ENCODE measurements at places on chromosomes 3 and 15.

DNA sequence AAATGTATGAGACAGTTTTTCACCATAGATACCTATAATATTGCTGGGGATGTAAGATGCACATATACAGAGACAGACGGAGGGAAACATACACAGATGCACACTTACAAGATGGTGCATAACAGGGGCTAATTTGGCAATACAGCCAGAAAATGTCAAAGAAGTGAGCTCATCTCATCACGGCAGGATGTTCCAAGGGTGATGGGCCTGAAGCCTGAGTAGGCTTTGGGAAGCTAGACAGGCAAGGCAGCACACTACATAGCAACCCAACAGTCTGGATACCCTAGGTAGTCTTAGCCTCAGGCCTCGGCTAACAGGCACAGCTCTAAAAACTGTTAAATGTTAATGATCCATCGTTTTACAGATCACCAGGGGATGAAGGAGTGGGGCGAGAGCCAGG is 148.5 kb downstream of the OSBPL10 start:
- DNase-seq = no peak

DNA sequence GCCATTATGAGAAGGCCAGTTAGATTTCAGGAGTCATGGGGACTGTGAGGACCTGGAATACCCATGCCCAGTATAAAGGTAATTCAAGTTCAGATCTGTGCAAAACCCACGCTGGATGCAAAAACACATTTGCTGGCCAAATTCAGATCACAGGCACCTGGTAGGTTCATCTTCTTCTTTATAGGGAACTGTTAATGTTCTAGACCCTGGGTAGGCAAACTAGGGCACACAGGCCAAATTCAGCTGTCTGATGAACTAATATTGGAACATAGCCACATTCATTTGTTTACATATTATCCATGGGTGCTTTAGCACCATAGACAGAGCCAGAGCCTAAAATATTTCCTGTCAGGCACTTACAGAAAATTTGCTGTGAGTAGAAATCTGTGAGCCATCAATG is 241.4 kb downstream of the PTPRG start:
- no peak for DNase-seq

GRCh38 chr3:52440249-52440551 is 4.7 kb downstream of the SEMA3G start:
- no peak for DNase-seq

DNA sequence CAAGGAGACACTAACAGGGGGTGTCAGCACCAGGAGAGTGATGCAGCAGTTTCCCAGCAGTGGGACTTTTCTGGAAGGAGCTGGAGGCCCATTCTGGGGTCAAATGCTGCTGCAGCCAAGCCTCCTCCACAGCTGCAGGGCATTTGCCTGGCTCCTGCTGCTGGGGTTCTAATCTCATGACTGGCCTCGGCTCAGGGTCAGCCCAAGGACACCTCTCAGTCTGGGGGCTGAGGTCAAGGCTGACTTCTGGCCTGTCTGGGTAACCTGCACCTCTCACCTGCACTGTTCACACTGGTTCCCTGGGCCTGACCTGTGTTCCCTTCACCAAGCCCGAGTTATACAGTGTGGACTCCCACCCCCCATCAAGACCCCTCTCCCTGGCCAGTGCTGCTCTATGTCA is 10.4 kb upstream of the C15orf39 start:
- no peak for DNase-seq

DNA sequence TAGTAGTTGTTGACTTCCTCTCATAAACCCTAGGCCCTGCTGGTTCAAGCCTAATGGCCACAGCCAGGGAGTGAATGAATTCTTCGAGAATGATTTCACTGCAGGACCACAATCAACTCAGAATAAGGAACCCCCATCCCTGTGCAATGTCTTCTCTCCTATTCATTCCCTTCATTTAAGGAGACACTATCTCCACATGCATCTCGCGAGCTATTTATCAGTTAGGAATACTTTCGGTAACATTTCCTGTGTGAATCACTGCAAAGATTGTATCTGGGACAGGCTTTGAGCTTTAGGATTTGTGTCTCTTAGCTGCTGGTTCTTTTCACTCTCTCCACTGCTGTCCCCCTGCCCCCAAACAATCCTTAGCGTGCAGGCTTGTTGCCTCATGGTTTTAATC is 94.4 kb downstream of the MYLK start:
- no peak for DNase-seq

DNA sequence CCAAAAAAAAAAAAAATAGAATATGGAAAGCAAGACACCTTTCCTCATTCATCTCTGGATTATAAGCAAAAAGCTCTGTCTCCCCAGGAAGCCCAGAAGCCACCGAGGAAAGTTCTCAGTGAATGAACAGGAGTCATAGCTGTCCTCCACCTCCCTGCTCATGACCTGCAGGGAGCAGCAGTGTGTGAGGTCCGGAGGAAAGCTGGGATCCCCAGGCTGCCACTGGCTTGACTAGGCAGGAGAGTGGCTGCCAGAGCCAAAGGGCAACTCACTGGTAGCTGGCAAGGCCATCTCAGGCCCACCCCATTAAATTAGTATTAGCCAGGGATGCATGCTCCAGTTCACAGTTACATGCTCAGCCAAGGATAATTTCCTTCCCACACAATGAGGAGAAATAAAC is 191.6 kb upstream of the STT3B start:
- no peak for DNase-seq

GRCh38 chr3:160291909-160292299 is 66.7 kb downstream of the C3orf80 start:
- DNase-seq = no peak

DNA sequence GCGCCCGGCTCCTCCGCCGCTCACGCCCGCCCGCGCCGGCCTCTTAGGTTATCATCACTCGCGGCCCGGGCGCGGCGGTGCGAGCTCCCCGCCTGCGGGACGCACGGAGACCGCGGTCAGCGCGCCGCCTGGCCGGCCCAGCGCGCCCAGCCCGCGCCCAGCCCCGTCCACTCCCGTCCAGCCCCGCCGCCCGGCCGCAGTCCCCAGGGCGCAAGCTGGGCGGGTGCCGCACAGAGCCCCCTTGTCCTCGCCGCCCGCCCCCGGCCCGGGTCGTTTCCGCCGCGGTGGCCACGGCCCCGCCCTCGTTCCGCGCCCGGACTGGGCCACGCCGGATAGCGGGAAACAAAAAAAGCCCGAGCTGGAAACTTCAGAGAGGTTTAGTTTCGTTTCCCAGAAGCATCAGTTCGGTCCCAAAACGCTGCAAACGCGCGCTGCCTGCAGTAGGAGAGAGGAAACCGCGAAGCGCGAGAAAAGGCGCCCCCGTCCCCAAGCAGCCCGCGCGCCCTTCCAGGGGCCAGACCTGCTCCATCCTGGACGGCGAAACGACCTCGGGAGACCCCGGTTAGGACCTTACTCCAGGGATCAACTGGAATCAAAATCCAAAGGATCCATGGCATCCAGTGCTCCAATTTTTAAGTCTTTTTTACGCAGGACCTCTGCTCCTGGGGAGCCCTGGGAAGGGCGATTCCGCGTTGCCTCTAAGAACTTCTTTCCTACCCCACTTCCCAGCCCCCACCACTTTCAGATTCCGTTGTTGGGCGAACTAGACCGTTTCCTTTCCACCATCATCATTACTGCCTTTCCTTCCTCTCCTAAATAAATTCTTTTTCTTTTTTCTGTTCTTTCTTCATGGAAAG is at the start of gene ATP10A:
ATP10A (minus strand) TSS at position 217 of the 857 bp plus-strand sequence. CDS start 231 bp downstream, outside the sequence.
- DNase-seq = no peak

- no peak for DNase-seq
Observed at GRCh38 chr3:42369304-42369703, 41.1 kb downstream of the LYZL4 start.

DNA sequence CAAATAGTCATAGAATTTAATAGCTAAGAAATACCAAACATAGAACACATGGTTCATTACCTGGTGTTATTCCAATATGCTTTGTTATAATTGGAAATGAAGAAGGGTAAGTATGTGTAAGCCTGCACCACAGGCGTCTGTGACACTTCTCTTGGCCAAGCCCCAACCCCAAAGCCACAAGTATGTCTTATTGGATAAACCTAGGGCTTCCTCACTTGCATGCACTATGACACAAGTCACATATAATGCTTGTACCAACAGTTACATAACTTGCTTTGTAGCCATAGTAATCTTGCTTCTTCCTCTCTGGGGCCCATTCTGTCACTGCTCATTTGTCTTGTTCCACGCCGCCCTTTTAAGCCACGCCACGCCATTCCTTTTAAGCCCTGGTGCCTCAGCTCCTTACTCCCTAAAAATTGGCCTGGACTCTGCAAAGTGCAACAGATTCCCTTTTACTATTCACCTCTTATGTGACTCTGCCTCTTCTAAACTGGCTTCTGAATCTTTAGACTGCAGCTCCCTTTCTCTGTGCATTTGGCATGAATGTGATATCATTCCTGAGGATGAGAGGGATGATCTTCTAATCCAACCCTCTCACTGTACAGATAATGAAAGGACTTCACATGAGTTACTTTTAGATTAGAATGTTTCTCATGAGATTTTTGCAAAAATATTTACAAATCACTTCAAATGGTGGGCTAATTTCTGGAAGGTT is 48.1 kb upstream of the EPHA3 start:
- no peak for DNase-seq

DNA sequence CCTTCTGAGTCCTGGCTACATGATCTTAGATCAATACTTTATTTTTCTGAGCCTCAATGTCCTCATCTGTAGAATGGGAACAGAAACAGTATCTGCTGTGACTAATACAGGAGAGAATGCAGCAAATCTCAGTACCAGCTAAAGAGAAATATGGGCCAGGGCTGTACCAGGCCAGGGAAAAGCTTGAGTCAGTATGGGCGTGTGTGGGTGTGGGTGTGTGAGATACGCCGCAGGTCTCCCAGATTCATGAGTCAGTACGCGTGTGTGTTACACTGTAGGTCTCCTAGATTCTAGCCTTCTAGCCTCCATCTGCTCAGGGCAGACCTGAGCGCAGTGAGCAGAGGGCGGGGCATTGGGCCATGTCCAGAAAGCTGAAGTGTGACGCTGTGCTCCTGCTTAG is 15.2 kb downstream of the GNAI2 start:
- no peak for DNase-seq

- DNase-seq = no peak
Observed at GRCh38 chr3:17802950-17803349, 60.5 kb upstream of the TBC1D5 start.

GRCh38 chr15:77702211-77702957 is 69.7 kb upstream of the LINGO1 start:
- DNase-seq = no peak

- DNase-seq = no peak
Observed at GRCh38 chr15:57537072-57537471, 54.6 kb upstream of the MYZAP start.

DNA sequence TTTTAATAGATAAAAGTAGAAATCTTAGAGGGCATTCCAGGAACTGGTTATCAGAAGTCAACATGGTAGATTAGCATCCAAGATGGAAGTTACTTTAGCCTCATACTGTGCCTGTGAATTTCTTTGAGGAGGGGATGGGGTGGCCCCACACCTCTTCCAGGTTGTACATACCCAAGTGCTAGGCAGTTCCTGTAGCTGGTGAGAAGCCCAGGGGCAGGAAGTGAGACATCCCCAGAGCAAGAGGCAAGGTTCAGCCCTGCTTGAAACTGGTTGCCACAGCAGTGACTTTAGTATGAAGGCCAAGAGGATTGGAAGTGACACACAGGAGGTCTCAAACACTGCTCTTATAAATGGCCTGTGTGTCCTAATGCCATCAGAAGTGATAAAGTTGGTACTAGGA is 11.9 kb downstream of the GTPBP8 start:
- no peak for DNase-seq

GRCh38 chr3:185760088-185760487 is 64.8 kb downstream of the IGF2BP2 start:
- DNase-seq = no peak

DNA sequence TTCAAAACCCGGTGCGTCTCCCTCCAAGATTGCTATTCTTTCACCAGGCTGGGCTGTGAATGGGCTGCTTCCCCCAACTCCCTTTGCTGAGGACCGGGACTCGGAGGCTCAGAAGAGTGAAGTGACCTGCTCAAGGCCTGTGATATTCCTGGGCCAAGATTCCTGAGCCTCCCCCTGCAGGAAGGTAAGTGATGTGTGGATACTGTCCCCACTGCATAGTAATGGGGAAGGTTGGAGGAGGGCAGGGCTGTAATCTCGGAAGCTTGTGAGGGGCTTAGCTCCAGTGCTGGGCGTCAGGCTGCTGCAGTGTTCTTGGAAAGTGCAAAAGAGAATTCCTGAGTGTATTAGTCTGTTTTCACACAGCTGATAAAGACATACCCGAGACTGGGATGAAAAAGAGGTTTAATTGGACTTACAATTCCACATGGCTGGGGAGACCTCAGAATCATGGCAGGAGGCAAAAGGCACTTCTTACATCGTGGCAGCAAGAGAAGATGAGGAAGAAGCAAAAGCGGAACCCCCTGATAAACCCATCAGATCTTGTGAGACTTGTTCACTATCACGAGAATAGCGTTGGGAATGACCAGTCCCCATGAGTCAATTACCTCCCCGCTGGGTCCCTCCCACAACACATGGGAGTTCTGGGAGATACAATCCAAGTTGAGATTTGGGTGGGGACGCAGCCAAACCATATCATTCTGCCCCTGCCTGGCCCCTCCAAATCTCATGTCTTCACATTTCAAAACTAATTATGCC is 67.6 kb downstream of the EFCAB12 start:
- no peak for DNase-seq

DNA sequence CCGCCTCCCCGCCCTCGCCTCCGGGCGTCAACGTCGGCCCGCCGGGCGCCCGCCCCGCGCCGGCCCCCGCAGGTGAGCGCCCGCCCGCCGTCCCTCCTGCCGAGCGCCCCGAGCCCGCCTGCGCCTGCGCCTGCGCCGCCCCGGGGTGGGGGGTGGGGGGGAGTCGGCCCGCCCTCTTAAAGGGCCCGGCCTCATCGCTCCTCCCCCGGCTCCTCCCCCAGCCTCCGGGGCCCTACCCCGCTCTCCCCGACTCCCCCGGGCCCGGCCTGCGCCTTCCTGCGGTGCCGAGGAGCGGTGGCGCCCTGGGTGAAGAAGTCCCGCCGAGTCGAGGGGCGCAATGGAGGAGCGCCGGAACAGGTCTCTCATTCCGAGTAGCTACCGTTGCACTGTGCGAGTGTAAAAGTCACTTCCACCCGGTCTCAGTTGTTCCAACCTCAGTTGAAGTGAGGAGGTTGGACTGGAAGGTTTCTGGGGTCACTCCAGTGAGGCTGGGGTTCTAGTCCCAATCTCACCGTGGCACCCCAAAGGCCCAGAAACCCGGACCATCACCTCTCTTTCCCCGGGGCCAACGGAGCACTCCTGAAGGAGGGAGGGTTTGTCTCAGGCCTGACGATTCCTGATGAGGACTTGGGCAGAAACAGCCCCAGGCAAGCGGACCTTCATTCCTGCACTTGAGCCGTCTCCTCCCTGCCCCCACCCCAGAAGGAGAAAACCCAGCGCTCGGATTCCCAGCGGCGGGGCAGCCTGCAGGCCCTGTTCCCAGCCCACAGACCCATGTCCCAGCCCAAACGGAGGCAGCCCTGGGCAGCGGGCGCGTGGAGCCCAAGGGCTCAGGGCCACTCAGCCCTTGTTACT is 1.5 kb upstream of the TNK2 start:
- peak; percentile 46 for DNase-seq

DNA sequence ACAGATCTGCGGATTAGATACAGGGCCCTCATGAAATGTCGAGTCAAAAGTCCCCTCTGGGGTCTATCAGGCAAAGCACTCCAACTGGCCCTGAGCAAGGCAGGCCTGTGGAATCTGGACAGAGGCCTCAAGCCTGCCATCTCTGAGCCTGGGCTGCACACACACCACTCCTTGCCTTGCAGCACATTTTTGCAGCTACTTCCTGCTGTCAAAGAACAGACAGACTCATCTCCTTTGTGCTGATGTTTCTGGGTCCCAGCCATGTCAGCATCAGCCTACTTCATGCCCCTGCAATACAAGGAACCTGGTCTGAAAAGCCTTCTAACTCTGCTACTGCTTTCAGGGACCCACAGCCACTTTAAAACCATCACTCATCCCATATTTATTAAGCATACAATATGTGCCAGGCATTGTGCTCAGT is 60.6 kb upstream of the IL12A start:
- DNase-seq = no peak
